ENCODE measurements at places on chromosomes 2 and 18.

DNA sequence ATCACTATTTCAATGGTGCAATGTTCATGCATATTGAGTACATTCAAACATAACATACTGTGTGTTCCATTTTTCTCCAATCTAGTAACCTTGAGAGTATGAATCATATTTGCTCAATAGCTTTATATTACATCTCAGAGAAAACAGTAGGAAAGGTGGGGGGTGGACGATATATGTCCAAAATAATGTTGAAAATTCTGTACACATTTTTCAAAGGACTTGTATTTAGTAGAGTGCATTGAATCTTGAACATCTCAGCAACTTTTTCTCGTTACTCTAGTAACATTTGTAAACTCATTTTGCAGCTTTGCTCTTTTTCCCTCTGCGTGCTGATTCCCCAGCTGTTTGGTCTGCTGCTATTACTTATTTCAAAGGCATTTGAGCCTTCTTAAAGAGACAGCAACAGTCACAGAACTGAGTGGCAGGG is 1487.0 kb downstream of the LRP1B start:
- no peak for DNase-seq

DNA sequence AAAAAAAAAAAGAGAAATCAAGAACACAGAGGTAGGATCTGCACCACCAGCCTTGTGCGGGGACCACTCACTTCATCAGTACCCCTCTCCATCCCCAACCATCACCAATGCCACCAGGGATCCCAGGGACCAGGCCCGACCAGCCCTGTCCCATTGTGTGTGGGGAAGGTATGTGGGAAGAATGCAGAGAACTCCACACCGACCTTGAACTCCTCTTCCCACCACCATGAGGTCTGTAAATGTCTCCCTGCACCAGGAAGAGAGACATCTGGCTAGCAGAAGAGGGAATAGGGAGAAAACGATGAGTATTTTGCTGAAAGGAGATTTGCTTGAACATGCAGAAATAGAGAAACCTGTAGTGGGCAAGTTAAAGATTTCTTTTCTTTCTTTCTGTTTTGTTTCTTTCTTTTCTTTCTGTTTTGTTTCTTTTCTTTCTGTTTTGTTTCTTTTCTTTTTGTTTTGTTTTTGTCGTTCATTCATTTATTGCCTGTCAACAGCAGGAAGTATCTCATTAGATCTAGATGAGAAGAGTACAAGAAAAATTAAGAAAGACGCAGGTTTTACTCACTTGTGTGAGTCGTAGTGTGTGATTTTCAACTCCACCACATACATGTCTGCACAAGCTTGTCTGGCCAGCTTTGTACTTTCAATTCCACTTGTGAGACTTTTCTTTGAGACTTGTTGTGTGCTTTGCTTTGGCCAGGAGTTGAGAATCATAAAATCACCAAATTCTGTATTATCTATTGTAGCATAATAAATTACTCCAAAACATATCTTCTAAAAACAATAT is 179.8 kb upstream of the HAAO start:
- DNase-seq, result no peak

DNA sequence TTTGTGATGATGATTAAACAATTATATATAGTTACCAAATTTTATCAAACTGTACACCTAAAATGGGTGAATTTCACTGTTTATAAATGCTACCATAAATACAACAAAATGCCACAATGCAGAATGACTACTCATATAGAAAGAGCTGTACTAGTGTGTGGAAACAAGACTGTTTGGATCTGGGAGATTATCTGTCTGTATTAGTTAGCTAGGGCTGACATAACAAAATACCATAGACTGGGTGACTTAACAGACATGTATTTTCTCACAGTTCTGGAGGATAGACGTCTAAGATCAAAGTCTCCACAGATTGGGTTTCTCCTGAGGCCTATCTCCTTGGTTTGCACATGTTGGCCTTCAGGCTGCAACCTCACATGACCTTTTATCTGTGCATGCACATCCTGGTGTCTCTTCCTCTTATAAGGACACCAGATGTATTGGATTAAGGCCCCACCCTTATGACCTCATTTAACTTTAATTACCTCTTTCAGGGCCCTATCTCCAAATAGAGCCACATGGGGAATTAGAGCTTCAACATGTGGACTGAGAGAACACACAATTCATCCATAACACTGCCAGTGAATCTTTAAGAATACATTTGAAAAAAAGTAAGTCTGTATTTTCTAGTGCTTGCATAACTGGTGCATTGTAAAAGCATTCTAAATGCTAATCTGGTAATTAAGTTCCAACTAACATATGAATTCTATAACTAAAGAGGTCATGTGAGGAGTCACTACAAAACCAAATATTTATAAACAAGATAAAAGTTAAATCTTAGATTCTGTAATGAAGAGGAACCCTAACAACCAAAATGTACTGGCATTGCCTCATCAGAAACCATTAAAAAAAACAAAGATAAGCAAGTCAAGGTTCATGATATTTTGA is 699.6 kb downstream of the NYAP2 start:
- DNase-seq, result no peak

DNA sequence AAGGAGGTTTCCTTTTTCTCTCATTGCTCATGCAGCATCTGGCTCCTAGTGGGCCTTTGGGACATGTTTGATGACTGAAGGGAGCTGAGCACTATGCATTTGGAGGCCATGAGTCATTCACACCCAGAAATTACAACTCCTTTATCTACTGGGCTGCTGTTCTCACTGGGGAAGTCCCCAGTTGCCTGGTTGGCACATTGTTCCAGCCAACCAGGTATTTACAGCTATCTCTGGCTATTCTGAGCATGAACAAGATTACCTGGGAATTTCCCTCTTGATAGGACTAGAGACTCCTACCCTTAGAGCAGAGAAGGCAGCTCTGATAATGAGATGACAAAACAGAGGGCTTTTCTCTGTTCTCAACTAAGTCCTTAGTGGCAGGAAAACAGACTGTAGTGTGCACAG is 206.5 kb downstream of the SETBP1 start:
- DNase-seq, result peak; percentile 13

Measured in activated CD4-positive, alpha-beta T cell treated with anti-CD3 and anti-CD28 coated beads for 4 hours (primary cell).